ENCODE measurements at places on chromosomes 3 and 15.

DNA sequence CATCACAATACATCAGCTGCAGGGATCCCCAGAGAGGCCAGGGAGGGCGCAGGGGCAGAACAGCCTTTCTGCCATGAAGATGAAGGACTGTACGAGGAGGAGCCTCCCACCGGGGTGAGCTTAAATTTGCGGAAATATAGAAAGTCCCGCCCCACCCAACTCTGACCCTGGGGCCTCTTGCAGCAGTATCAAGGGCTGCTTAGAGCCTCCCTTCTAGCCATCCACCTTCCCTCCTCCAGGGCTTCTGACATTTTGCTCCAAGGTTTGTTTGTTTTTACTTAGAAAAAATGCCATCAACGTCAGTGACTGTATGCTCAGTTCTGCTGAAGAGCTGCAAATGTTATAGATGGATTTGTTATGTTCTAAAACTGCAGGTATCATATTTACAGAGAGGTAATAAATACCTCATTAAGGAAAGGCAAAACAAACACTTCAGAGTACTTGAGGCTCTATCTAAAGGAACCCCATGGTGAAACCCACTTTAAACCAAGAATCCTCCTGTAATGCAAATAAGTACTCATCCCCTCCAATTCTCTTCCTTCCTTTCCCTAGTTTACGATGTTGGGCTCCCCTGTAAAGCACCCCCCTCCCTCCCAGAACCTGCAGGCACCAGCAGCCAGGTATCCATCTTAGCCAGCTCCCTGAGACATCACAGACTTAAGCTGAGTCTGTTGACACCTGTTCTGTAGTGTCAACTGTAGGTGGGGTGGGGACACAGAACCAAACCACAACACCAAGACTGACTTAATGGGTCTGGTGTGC lies 30.5 kb downstream of the RFTN1 start:
- peak; percentile 46 for DNase-seq

DNA sequence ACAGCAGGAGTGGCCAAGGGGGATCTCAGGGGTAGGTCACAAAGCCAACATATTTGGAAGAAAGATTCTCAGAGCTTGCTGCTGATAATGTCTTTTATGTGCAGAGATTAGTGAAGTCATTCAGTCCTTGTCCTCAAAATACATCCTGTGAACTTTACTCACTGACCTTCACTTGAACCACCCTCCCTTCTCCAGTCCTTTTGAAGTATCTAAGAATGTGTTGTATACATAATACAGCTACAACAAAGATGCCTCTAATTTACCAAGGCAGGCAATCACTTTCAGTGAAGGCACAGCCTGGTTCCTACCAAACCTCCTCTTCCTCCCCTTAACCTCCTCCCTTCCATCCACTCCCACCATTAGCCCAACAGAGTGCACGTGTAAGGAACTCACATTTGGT lies 38.3 kb downstream of the ETV5 start:
- no peak for DNase-seq

GRCh38 chr3:89025185-89025584 lies 82.2 kb upstream of the EPHA3 start:
- DNase-seq = no peak

- DNase-seq = no peak
Observed at GRCh38 chr3:10771486-10772270, 44.4 kb upstream of the SLC6A11 start.

GRCh38 chr3:128487813-128488635 lies 5.0 kb downstream of the GATA2 start:
- no peak for DNase-seq

- no peak for DNase-seq
Observed at GRCh38 chr15:78090422-78091063, 1.8 kb upstream of the SH2D7 start.

DNA sequence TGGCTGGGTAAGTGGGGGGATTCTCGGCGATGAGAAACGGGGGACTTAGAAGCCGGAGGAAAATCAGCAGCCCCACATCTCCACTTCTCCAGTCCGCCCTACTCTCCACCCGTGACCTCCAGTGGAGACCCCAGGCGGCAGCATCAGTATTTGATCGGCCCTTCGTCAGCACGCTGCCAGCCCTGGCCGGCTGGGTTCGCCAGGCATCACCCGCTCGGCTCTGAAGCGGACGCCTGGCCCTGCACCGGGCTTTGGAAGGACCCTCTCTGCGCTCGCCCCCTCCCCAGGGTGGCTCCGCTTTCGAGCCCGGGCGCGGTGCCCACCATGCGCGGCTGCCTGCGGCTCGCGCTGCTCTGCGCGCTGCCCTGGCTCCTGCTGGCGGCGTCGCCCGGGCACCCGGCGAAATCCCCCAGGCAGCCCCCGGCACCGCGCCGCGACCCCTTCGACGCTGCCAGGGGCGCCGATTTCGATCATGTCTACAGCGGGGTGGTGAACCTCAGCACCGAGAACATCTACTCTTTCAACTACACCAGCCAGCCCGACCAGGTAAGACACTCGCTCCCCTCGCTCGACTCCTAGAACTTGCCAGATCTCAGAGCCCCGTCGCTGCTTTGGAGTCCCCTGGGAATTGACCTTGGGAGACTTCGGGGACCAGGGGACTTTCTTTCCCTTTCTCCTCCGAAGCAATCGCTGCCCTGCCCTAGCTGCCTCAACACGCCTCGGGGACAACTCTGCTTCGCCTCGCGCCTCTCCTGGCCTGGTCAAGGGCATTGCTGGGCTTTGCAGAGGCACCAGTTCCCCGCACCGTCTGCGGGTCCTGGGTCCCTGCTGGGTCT lies 561 bp downstream of the SIDT1 start:
- peak; percentile 49 for DNase-seq

- no peak for DNase-seq
Observed at GRCh38 chr3:62332017-62332416, 41.3 kb downstream of the FEZF2 start.

- DNase-seq = no peak
Observed at GRCh38 chr3:188449421-188449820, 295.5 kb downstream of the LPP start.

- no peak for DNase-seq
Observed at GRCh38 chr3:4394048-4394447, 73.0 kb downstream of the SUMF1 start.

DNA sequence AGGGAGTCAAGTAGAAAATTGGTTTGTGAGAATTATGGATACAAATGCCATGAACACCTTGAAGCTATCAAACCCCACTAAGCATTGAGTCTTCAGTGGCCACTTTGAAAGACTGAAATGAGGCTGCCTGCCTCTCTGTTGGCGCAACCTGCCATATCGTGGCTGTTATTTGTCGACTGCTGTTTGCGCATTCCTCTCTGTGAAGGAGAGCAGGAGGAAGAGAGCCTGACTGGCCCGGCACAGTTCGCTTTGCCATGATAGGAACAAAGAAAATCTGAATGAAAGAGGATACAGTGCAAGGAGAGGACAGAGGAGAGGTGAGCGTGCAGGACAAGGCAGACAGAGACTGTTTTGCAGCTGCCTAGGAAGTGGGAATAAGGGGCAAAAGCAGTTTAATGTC lies 289.4 kb downstream of the RYR3 start:
- DNase-seq = no peak

GRCh38 chr15:44713006-44713966 lies 2.0 kb downstream of the B2M start:
- no peak for DNase-seq

DNA sequence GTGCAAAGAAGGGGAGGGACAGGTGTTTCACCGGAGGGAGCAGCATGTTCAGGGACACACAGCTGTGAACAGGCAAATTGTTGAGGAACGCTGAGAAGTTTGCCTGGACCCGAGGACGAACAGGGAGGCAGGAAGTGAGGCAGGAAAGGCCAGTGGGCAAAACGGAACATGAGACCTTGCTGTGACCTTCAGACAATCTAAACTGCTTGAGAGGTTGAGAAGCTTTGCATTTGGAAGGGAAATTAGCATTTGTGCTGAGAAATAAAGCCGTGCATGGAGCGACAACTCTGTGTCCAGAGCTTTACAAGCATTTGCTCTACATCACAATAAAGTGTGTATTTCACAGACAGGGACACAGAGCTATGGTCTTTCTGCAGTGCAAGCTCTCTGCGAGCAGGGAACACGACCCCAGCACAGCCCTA lies 47.9 kb downstream of the CDC25A start:
- DNase-seq = no peak

DNA sequence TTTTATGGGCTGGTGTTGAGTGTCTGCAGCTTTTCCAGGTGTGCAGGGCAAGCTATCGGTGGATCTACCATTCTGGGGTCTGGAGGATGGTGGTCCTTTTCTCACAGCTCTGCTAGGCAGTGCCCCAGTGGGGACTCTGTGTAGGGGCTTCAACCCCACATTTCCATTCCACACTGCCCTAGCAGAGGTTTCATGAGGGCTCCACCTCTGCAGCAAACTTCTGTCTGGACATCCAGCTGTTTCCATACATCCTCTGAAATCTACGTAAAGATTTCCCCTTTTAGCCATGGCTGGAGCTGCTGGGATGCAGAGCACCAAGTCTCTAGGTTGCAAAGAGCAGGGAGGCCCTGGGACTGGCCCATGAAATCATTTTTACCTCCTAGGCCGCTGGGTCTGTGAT lies 11.6 kb downstream of the RFX7 start:
- no peak for DNase-seq

DNA sequence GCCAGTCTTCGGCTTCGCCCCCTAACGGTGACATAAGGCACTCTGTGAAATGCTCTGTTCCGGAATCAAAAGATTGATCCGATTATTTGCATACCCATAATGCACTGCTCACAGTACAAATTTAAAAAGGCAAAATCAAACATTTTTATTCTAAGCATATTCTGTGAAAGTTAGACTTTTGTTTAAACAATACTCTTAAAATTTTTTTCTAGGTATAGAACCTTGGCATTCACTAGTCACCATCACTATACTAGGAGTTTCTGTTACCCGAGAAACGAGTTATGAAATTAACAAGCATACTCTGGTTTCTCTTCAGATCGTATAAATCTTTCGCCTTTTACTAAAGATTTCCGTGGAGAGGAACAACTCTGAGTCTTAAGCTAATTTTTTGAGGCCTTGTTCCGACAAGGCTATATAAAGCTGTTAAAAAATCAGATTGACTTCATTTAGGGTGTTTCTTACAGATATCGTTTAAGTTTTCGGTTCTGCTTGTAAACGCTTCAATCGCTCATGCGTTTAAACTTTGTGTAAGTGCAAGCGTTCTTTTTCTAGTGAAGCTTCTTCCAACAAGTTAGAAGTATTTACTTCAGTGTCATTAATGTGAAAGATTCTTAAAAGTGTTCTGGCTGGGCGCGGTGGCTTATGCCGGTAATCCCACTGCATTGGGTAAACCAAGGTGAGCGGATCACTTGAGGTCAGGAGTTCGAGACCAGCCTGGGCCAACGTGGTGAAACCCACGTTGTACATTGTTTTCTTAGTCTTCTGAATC lies at the start of gene RNU5B-1:
TSS of gene RNU5B-1 (plus strand) at position 297 of the 769 bp plus-strand sequence.
- DNase-seq = peak; percentile 95

DNA sequence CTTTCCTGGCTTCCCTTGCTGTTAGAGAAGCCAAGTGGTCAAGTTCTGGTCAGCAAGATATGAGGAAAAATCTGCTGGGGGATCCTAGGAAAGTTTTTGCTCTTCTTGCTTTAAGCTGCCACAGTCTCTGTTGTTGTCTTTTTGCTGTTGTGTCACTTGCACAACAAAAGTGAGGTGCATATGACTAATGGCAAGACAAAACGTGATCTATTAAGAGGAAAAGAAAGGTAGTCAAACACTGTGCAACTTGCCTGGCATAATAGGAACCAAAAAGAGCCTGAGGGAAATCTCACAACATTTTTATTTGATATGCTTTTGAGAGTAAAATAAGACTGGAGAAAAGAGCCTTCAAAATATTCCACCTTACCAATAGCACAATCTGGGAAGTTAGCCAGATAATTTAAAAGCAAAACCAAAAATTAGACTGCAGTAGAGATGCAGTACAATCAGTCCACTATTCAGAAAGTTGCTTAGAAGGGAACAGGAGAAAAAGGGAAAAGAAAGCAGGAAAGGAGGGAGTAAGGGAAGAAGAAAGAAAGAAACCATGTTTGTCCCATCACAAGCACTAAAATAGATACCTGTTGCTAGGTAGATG lies 110.0 kb upstream of the SLC4A7 start:
- DNase-seq = no peak

- no peak for DNase-seq
Observed at GRCh38 chr3:5690904-5691532, 503.5 kb downstream of the EDEM1 start.

DNA sequence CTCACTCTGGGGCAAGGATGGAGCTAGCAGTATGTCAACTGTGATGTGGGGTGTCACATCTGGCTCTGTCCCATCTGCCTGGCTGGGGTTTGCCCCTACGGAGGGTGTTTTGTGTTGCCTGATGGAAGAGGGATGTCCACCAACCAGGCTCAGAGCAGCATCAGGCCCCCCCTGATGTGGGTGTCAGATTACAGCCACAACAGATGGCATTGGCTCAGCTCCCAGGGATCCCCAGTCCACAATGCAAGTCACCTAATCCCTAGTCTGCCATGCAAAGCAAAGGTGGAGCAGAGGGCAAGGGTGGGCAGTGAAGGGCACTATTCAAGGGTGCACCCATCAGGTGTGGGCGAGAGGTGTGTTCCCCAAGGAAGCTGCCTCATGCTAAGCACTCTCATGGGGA lies 48.9 kb upstream of the AMOTL2 start:
- no peak for DNase-seq

GRCh38 chr3:139970526-139970925 lies 35.5 kb downstream of the CLSTN2 start:
- DNase-seq = no peak

DNA sequence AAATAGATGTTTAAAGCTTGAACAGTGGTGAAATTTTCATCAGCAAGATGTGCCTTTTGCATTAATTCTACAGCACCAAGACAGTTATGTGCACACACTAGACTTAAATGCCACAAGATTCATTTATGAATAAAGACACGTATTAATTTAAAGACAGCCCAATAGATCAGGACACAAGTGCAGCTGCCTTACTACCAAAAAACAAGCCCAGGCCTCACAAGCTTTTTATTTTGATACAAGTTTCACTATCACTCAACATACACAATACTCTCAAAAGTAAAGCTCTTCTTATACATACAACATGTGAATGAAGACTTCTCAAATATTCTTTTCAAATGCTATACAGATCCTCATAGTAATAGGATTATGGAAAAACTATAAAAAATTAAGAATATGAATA lies 2.4 kb downstream of the ACAP2 start:
- DNase-seq = no peak

- DNase-seq = no peak
Observed at GRCh38 chr15:36499412-36500389, 79.7 kb upstream of the CDIN1 start.

GRCh38 chr3:144431134-144431533 lies 459.5 kb downstream of the DIPK2A start:
- DNase-seq = no peak
